ENCODE measurements at places on chromosomes 4 and X.
A peak's percentile ranks its signal among the peaks of the same experiment; 100 is the strongest.

DNA sequence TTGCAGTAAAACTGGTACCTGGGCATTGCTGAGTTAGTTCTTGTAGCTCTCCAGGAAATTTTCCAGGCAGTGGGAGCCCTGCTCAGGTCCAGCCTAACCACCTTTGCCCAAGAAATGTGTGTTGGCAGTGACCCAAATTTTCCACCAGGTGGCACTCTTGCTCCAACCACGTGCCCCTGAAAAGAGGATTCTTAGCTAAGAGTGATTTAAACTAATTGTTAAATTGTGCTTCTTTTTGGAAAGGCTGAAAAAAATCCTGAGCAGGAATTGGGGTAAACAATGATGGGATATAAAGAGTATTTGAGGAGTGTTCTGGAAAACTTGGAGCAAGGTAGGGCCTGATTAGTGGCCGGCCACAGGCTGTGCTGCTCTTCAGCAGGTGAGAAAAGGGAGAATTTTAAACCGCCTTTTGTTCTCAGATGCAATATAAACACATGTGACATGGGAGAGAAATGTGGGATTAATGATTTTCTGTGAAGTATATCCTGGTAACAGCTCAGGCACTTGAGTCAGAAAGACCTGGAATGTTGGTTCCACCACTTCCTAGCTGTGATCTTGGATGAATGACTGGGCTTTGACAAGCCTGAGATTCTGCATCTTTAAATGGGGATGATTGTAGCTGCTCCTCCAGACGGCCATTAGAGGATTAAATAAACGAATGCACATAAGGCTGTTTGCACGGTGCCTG lies 219.6 kb downstream of the PTTG2 start:
- DNase-seq, result peak; percentile 82

- DNase-seq, result no peak
Observed at GRCh38 chrX:155876704-155877103, 4.4 kb upstream of the VAMP7 start.

- DNase-seq, result no peak
Observed at GRCh38 chr4:12958436-12958835, 525.7 kb downstream of the RAB28 start.

DNA sequence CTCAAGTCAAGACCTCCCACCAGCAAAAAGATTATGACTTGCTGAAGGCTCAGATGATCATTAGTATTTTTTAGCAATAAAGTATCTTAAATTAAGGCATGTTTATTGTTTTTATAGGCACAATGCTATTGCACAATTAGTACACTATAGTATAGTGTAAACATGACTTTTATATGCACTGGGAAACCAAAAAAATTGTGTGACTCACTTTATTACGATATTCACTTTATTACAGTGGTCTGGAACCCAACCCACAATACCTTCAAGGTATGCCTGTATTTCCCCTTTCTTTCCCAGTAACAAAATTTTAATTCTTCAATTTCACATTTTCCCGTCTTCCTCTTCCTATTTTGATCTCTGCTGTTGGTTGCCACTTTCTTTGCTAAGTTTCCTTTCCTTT lies 37.7 kb downstream of the ZCCHC12 start:
- no peak for DNase-seq

GRCh38 chrX:154378799-154379568 lies at the start of gene EMD:
EMD (plus strand) TSS chrX:154379295; CDS start chrX:154379485, 190 bp downstream.
- peak; percentile 94 for DNase-seq

DNA sequence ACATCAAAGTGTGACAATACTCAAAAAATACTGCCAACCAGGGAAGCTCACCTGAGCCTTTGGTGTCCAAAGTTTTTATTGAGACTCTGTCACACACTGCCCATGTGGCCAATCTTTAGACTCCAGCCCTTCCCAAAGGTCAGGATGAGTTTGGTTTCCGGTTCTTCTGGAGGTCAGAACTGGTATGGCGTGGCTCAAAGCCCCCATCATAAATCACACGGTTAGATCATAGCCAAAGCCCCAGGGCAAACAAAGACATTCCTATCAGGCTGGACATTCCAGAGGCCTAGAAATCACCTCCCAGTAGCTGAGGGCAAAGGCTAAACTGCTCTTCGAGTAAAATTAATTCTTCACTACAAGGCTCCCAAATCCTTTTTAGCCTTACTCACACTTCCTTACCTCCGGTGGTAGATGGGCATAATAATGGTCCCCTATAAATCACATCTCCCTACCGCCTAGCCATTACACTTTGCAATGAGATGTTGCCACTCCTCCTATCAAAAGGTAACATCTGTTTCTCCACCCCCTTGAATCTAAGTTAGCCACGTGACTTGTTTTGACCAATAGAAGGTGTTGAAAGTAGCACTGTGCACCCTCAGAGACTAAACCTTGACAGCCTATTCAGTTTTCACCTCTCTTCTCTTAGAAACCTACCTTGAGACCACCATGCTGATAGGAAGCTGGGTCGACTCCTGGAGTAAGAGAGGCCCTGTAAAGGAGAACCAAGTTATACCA lies 137.8 kb upstream of the DUSP21 start:
- no peak for DNase-seq

GRCh38 chr4:11336435-11336834 lies 92.3 kb downstream of the HS3ST1 start:
- no peak for DNase-seq

DNA sequence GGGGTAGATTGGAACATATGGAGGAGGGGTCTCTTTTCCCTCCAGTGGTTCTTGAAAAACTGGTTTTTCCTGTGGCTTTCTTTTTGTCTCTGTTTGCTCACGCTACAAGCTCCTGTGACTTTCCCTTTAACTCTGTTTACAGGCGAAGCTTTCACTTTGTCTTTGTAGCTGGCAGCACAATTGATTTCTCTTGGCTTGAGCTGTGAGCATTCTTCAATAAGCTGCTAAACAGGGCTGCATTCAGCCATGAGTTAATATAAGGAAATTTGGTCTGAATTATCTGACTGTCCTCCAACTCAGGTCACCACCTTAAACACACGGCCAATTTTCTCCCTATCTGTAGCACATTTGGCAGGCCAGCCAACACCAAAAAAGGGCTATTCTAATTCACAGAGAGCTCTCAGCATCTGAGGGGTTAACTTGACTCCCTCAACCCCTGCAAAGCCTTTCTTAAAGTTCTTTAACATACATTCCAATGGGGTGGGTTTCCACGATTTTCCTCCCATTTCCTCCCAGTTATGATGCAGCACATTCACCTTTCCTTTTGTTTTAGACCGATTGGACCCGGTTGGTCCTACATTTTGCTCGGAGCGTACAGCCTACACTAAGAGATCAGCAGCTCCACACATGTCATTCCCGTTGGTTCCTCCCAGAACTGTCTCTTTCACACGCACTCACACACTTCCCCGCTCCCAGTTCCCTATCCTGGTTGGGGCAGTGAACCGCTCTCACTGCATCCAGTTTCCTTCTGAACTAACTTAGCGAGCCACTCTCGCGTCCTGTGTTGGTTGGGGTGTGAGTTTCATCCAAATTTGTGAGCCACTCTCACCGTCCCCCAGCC lies 45.4 kb downstream of the UGT2A3 start:
- no peak for DNase-seq

GRCh38 chr4:117224256-117224655 lies 138.9 kb upstream of the TRAM1L1 start:
- no peak for DNase-seq

GRCh38 chr4:25863347-25863784 lies 578 bp upstream of the SEL1L3 start:
- DNase-seq, result peak; percentile 11

DNA sequence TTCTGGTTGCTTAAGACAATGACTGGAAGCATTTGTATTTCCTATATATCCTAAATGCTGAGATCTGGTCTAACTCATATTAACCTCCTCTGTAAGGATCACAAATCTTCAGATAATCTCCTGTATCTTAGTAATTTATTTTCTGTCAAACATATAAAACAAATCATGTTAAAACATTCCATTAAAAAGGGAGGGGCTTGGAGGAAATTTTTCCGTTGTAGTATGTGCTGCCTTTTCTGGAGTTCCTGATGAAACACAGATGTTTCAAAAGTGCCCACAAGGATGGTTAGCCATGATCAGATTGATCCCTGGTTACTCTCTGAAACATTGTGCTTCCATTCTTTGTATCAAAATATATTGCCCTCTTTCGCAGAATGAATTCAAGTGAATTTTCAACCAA lies 182.1 kb downstream of the TENM3 start:
- DNase-seq, result no peak

DNA sequence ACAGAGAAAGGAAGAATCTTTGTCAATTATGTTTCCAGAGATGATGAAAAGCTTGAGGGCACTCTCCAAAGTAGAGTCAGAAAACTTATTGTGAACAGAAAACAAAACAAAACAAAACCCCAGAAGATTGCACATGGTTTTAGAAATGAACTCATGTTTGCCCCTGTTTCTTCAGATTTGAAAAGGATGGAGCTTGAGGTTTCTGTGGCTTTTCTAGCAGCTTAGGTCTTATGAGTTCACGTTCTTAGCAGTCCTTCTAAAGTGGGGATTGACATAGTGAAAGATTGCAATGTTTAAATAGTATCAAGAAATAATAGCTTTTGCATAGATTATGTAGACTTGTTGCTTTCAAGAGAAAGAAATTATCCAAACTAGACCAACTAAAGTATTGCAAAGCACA lies 421.8 kb downstream of the GBA3 start:
- no peak for DNase-seq

- no peak for DNase-seq
Observed at GRCh38 chrX:21528076-21528475, 130.1 kb downstream of the KLHL34 start.

DNA sequence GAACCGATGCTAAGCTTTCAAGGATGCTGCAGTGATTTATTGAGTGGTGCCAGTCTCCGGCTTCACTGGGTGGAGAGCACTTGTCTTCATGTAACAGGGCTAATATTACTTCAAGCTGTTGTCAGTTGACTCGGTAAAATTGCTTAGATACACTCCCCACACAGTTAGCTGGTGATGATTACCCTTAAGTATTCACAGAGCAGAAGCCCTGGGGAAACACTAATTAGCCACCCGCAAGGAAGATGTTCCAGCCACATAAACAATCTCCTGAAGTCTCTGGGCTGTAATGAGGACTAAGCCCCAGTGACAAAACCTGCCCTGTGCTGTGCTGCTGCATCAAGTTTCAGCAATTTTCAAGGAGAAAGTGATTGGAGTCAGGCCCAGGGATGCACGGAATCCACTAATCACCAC lies 37.3 kb upstream of the GK2 start:
- DNase-seq, result peak; percentile 15

DNA sequence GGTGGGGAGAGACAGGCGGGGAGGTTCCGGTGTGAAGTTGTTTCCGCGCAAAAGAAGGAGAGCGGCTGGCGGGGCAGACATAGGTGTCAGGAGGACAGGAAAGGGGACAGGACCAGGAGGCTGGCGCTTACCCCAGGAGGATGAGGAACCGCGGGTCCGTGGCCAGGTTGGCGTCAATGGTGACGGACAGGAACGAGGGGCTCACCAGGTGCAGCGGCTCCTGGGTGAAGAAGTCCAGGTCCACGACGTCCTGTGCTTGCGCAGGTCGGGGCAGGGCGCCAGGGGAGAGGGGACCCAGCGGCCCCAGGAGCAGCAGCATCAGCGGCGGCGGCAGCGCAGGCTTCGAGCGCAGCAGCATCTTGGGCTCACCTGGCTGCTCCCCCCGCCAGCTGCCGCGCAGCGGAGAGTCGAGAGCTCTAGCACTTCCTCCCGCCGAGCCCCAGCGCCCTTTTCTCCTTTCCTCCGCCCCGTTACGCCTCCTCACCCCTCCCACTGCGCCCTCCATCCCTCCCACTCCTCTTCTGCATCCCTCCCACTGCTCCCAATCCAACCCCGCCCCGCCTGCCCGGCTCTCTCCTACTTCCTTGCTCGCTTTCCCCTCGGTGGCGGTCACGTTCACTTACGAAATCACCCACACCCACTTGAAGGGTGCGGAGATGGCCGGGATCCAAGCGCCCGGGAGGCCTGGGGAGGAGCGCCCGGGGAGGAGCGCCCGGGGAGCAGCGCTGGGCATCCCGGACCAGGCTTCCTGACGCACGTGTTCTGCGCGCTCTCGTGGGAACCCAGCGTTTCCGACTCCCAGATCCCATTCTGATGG lies at the start of gene HPSE:
TSS of gene HPSE (minus strand) at position 424 of the 817 bp plus-strand sequence. CDS start at position 358, 66 bp downstream.
- DNase-seq, result peak; percentile 58

DNA sequence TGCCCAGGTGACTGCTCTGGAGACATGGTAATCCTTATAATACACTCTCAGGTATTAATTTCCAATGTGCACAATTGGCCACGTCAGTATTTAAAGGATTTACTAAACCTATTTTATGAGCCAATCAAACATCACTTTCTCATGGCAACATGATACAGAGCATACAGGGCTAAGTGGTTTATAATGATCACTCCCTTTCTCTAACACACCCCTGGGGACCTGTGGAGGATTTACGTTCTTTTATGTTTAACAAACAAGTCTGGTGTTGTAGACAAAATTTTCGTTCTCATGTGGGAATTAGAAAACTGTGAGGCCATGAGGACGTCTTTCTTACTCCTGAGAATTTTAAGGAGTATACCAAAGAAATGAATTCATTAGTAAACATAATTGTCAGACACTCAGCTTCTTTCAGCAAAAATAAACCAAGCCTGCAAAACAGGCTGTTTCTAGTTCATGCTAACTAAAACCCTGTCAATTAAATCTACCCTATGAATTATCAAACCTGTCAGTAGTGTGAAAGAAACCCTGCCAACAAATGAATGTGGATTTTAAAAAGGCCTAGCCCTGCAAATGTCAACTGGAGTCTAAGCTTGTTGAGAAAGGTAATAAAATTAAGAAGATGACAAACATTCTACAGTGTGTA lies 155.8 kb downstream of the PDGFC start:
- no peak for DNase-seq

Data from cardiac muscle cell (in vitro differentiated cells and primary cell).